ENCODE measurements at places on chromosomes 12 and 14.

- DNase-seq, result no peak
These were observed 666 bp downstream of the FMNL3 start for GRCh38 chr12:49706351-49707127.

DNA sequence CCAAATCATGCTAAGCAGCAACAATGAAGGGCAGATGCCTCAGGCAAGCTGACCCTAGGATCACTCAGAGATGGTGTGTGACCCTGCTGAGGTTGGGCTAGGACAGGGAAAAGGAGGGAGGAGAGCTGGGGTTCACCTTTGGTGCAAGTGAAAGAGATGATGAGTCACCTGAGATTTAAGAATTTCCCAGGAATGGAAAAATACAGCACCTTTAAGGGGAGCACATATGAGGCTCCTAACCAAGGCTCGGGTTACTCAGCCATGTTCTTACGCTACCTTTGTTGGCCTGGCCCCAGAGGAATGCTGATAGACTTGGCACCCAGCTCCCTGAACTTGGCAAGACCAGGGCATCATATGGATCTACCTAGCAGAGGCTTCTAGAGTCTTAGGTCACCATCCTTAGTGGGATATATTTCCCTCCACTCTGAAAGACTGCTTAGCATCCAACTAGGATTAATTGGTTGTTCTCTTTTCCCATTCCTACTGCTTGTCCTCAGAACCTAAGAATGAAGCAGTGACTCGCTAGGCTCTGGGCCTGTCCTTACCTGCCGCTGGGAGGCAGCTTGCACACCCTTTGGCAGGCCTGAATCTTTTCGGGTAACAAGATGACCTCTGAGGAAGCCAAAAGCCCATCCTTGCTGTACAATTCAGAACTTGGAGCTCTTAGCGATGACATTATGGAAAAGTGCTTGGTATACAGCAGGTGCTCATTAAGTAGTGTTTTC is 4.0 kb upstream of the NAA25 start:
- no peak for DNase-seq

- no peak for DNase-seq
These were observed 49.2 kb upstream of the CCND2 start for GRCh38 chr12:4224206-4224889.

- DNase-seq, result no peak
These were observed 353.7 kb downstream of the LRIG3 start for GRCh38 chr12:58566599-58566998.

- no peak for DNase-seq
These were observed 23.5 kb downstream of the BHLHE41 start for GRCh38 chr12:26101350-26101734.

DNA sequence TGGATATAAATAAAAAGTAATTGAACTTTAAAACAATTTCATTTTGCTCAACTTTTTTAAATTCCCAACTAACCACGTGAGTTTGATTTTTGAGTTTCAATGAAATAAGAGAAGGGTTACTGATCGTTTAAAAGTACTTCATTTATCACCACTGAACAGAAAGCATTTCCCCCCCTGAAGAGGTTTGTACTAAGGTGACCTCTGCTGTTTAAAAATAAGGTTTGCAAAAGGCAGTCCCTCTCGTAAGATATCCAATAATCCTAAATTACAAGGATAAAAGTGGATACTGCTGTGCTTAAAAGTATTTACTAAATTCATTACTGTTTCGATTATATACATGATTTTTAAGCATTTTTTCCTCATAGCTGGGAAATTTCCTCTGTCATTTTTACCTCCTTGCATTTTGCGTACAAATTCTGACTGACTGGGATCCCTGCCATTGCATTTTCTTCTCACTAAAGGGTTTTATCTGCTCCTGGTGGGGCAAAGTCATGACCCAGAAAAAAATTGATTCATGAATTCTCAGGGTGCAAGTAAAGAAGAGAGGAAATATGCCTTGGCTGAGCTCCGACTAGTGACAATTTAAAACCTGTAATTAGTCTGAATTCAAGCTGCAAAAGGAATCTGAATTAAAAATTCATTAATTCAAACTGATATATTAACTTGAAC is 463.8 kb downstream of the PRKD1 start:
- DNase-seq, result no peak

DNA sequence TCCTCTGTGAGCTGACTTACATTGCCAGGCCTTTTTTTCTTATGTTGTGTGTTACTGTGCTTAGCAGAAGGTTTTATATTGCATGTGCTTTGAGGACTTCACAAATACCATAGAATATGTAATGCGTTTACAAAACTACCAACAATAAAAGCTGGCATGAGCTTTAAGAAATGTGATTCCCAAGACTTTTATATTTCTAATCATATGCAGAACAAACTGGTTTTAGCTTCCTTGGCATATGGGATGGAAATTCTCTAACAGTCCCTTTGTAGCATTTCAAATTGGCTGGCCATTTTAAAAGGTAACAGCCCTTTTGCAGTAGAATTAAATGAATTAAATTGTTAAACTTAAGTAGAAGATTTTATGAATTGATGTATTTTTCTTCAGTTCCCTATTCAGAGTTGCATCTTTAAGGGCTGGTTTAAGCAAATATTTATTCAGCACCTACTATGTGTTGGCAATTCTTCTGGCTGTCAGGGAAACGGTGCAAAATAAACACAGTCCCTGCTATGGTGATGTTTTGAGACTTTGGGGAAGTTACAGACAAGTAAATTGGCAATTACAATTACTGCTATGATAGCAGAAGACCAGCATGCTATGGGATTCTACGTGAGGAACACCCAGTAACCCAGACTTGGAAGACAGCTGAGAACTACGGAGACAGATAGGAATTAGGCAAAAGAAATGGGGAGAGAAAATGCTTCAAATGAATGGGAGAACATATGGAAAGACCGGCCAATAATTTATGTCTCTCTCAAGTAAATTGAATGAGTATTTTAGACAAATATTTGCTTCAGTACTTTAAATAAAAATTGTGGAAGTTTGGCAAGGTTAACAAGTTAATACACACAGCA is 446.4 kb downstream of the EGLN3 start:
- DNase-seq, result no peak

DNA sequence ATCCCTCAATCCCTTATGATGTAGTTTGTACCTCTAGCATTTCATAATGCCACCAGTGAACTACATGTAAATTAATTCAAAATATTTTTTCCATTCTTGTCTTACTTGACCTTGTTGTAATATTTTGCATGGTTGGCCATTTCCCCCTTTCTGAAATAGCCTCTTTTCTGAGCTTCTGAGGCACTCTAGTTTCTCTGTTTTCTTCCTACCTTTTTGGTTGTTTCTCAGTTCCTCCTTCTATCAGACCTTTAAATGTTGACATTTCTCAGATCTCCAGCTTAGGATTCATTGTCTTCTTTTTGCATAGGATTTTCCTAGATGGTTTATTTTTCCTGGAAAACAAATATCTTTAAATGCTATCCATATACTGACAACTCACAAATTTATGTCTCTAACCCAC is 9.8 kb upstream of the RMST start:
- DNase-seq, result no peak

GRCh38 chr12:128476266-128476665 is 209.3 kb downstream of the TMEM132C start:
- DNase-seq, result no peak

GRCh38 chr12:107344035-107344808 is 250.9 kb upstream of the CRY1 start:
- no peak for DNase-seq

DNA sequence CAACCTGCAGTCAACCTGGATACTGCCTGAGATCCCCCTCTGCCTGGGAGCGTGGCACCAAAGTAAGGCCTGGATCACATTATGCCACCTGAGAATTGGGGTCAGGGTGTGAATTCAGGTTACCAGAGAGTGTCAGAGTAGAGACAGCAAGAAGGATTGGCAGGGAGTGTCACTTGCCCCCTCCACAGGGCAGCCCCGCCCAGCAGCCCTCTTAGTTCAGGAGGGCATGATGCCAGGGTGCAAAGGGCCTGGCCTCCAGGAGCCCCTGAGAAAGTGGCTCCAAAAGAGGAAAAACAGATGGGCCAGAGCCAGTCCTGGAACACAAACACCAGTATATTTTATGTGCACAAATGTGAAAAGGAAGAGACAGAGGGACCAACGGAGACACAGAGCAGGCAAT is 18.6 kb downstream of the TMEM229B start:
- no peak for DNase-seq

DNA sequence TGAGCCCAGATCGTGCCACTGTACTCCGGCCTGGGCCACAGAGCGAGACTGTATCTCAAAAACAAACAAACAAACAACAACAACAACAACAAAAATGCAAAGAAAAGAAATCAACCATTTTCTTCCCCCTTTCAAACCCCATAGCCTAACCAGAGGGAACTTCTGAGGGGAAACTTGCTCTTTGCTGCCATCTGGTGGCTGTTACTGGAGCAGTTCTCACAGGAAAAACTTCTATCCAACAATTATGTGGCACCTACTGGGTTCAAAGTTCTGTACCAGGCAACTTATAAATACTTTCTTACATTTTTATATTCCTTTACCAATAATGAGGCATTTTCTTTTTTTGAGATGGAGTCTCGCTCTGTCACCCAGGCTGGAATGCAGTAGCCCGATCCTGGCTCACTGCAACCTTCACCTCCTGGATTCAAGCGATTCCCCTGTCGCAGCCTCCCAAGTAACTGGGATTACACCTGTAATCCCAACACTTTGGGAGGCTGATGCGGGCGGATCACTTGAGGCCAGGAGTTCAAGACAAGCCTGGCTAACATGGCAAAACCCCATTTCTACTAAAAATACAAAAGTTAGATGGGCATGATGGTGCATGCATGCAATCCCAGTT is 50.9 kb upstream of the BICDL1 start:
- no peak for DNase-seq

DNA sequence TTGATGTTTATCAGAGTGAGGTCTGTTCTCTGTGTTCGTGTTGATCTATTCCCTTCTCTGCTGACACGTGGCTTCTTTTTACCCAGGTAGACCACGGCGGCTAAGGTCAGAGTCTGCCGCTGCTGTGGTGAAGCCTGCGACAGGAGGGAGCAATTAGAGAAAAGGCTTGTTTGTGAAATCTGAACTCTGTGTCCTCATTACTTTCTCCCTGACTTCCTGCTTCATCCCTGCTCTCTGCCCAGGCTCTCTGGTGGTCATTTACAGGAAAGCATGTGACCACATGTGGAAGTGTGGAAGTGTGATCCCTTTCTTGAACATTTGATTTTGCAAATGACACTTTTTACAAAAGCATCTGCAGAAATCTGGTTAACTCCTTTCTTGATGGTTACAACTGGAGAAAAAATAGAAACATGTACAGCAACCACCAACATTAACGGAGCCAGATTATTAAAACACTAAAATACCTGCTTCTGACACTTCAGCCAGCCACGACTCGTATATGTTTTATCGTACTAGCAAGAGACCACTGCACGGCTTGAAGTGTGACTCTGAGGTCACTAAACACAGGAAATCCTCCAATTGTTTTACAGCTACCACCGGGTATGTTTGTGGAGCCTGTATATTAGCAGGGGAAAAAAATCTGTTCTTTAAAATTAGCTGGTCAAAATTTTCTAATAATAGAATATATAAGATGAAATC is 388.6 kb upstream of the TMPO start:
- no peak for DNase-seq

GRCh38 chr12:79267580-79267979 is 403.0 kb downstream of the SYT1 start:
- DNase-seq, result no peak

DNA sequence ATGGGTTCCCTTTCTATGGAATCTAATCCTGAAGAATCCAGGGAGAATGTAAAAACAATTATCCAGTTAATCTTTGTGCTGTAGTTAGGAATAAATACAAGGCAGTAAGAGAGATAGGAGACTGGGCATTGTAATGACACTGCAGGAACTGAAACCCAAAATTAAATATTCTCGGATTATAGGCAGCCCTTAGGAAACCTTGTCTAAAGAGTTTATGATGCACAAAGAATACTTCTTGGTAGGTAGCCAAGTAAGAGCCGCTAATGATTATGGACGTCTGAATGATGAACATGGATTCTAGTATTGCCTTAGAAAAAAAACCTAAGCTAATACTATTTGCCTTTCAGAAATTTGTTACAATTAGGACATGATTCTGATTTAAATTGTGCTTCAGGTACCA is 165.4 kb upstream of the LRIG3 start:
- no peak for DNase-seq

GRCh38 chr14:67513631-67514108 is 19.4 kb upstream of the PLEKHH1 start:
- DNase-seq, result no peak

DNA sequence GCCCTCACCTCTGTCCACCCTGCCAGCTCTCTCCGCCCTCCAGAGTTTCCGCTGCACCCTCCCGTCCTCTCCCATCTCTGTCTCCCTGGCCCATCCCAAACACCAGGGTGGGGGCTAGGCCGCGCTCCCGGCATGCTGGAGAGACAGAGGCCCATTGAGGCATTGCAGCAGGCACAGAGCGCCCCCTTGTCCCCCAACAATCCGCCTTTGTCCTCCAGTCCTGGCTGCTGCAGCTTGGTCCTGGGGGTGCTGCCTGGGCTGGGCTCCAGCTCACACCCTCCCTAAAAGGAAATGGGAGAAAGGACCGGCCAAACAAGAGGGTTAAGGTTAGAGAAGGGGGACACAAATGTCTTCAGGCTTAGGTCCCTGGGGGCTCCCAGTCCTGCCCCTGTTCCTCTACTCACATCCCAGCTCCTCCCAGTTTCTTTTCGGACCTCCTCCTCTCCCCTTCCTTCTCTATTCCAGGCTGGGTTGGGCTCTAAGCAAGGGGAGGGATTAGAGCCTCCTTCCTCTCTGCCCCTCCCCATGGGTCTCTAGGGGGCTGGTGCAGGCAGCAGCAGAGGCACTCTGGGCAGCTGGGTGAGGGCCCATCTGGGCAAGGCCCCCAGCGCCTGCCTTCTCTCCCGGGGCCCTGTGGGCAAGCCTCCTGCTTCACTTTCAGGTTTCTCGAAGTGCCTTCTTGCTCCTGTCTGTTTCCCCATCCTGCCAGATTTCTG is at the start of gene CMTM5:
CMTM5 (plus strand) TSS at position 565 of the 716 bp plus-strand sequence. CDS start 206 bp downstream, outside the sequence.
- DNase-seq, result no peak

DNA sequence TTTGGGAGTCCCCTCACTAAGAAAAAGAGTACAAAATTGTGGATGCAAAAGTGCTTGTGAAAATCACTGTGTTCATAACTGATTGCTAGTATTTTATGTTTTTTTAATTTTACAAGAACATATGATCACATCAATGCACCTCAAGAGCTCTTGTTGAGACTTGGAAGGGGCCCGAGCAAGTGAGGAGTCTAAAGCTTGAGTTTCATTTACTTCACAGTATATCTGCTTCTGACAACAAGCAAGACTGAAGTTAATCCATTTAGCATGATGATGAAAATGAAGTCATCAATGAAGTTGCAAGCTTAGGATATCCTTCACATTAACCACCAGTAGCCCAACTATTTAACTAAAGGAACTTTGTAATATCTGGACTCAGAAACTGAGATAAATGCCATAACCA is 182.5 kb upstream of the DIO2 start:
- no peak for DNase-seq

- no peak for DNase-seq
These were observed 5.1 kb upstream of the EIF5 start for GRCh38 chr14:103328941-103329340.

DNA sequence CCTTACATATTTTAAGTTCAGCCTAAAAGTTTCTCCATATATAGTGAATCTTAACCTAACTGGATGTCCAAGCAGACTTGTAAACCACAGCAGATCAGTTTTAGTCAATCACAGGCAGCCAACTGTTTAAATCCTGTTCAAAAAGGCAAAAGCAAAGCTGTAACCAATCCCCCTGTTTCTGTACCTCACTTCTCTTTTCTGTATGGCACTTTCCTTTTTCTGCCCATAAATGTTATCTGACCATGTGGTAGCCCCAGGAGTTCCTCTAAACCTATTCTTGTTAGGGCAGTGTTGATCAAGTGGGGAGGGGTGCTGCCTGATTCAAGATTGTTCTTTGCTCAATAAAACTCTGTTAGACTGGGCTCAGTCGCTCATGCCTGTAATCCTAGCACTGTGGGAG is 8.5 kb upstream of the DACT1 start:
- no peak for DNase-seq

Data from GDM1 (cell line).